ENCODE measurements at places on chromosomes 1 and 21.

- DNase-seq, result no peak
Observed at GRCh38 chr1:61322769-61323168, 240.4 kb downstream of the NFIA start.

- DNase-seq, result peak; percentile 55
Observed at GRCh38 chr21:46226920-46227599, 1.5 kb downstream of the LSS start.

DNA sequence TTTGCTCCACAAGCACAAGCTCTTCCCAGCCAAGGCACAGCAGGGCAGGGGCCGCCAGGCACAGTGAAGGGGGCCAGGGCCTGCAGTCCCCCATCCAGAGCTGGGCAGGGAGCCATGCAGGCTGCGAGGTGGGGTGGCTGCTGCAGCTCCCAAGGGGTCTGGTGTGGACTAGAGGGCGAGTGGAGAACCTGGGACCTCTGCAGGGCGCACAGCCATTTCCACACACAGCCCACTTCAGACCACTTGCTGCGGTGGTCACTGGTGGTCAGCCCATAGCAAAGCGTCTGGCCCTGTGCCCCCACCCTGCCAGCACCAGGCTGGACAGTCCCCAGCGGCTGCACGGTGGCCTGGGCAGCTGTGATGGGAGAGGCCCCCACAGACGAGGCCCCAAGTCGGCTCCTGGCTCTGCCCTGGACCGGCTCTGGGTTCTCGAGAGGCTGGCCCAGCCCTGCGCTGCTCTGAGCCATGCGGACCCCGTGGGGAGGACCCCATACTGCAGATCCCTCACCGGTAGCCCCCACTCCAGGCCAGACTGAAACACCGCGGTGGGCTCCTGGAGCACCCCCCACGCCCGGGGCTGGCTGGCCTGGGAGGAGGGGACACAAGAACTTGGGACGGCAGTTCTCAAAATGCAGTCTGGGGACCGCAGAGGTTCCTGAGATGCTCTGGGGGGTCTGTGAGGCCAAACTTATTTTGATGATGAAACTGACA is 47.1 kb upstream of the COL6A2 start:
- DNase-seq, result no peak

DNA sequence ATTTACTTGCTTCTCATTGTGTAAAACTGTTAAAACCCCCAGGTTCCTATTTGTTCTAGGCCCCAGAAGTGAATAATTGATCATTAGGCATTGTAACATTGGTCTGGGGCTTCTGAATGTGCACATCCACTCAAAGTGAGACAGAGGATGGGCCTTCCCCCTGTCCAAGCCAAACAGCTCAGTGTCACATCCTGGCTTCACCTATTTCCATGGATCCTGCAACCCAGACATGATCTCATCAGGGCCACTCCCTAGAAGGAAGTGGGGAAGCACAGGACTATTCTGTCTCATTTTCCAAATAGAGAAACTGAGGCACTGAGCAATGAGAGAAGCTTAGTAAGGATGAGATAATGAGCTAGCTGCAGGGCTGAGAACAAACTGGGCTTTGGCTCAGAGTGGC is 47.4 kb upstream of the TSPAN2 start:
- no peak for DNase-seq

DNA sequence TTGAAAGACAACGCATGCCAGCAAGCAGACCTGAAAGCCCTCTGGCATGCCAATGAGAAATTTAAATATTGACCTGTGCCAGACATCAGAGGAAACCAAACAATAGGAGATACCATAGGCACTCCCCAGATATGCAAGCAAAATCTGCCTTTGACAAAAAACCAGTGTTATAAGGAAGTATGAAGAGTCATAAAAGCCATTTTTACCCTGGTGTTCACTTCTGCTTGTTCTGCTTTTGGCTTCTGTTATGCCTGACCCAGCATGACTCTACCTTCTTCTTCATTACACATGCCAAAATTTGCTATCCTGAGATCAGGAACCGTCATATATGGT is 26.4 kb downstream of the NPHS2 start:
- no peak for DNase-seq

GRCh38 chr1:24874056-24874455 is 56.0 kb downstream of the RUNX3 start:
- DNase-seq, result no peak

- DNase-seq, result no peak
Observed at GRCh38 chr1:154866257-154867063, 3.6 kb downstream of the KCNN3 start.

DNA sequence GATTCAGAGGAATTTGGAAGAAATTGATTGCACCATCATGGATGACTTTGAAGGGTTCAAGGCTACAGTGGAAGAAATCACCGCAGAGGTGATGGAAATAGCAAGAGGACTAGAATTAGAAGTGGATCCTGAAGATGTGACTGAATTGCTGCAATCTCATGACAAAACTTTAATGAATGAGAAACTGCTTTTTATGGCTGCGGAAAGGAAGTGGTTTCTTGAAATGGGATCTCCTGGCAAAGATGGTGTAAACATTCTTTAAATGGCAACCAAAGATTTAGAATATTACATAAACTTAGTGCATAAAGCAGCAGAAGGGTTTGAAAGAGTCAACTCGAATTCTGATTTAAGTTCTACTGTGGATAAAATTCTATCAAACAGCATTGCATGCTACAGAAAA is 698.6 kb downstream of the PLA2G4A start:
- DNase-seq, result no peak

GRCh38 chr1:101370488-101370887 is 133.7 kb downstream of the S1PR1 start:
- DNase-seq, result no peak

DNA sequence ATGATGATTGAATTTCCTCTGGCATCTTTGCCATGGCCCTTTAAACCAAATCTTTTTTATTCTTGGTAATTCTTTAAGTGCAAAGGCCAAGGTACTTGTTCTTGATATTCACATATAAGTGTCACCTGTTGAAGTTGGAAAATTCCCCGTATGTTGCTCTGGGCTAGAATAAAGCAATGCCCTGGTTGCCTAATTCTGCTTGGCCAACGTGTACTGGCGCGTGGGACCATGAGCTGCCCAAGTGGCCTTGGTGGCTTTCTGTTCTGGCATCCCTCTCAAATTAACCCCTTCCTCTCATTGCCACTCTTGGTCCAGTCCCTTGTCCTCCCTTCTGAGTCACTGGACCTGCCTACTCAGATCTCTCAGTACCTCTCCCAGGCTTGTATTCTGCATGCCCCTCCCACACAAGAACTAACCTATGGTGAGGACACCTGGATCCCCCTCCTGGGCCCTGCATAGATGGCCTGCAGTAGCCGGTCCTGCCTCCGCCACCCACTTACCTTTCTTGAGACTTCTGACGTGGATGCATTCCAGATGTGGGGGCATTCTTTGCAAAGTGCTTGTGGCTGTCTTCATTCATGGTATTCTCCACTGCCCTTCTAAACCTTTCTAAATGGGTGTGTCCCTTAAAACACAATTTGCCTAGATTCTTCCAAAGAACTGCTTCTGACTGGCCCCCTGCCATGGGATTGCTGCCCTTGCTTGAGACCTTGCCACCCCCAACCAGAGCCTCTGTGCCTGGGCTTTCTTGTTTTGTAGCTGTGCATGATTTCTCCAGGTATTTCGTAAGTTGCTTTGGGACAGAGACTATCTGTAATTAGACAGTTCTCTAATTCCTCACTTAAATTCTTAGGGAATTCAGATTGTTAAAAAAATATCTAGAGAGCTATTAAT is 152.4 kb downstream of the GALNT2 start:
- no peak for DNase-seq

DNA sequence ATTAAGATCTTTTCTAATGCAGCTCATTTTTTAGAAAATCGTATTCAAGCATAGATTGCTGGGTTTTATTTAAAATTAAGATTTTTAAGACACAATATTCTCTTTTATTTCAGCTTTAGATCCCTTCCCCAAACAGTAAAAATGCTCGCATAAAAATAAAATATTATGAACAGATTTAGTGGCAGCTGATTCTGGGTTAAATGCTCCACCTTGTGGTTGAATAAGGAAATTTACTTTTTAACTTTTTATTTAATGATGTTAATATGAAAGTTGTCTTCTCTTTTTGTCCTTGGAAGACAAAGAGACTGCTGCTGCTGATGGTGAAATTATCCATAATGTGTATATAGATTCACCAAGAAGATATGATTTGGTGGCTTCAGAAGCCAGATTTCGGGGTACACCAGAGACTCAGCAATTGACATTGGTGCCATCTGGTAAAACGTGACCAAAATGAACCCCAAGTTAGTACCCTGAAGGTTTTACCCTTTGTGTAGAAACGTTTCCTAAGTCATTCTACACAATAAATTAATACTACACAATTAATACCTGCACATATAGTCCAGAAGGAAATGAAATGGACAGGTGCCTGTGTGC is 128.0 kb downstream of the ADAMTS1 start:
- DNase-seq, result peak; percentile 35

- peak; percentile 84 for DNase-seq
Observed at GRCh38 chr1:17439250-17440073, at the start of gene RCC2. TSS of gene RCC2 (minus strand) at chr1:17439677. CDS start at chr1:17438514, 1,163 bp downstream.

GRCh38 chr21:38136201-38136600 is 120.6 kb upstream of the KCNJ15 start:
- DNase-seq, result peak; percentile 42

GRCh38 chr1:2033165-2033564 is 14.0 kb downstream of the GABRD start:
- DNase-seq, result no peak

DNA sequence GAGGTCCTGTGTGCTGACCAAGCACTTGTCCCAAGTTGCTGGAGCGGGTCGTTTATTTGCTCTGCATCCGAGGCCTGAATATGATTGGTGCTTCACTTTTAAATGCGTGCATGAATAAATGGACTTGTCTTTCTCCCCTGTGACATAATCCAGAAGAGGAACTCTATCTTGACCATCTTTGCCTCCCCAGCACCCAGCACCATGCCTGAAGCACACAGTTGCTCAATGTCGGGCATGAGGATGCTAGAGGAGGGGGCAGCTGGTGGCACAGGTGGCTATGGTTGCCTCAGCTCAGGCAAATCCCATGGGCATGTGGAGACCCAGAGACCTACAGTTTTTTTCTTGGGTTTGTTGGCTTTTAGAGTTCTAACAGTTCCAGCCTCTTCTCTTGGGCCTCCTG is 142.6 kb downstream of the KAZN start:
- no peak for DNase-seq

GRCh38 chr1:57222307-57222706 is 201.6 kb downstream of the DAB1 start:
- peak; percentile 9 for DNase-seq

- no peak for DNase-seq
Observed at GRCh38 chr21:41388259-41388658, 26.4 kb downstream of the MX2 start.

- no peak for DNase-seq
Observed at GRCh38 chr1:228882041-228882770, 146.9 kb downstream of the RHOU start.

GRCh38 chr1:21874328-21874727 is 62.3 kb downstream of the LDLRAD2 start:
- DNase-seq, result no peak

- DNase-seq, result no peak
Observed at GRCh38 chr1:66605419-66605997, 71.6 kb downstream of the SGIP1 start.
